Effector memory CD4-positive, alpha-beta T cell (primary cell): ENCODE measurements at places on chromosomes 3 and 15.

DNA sequence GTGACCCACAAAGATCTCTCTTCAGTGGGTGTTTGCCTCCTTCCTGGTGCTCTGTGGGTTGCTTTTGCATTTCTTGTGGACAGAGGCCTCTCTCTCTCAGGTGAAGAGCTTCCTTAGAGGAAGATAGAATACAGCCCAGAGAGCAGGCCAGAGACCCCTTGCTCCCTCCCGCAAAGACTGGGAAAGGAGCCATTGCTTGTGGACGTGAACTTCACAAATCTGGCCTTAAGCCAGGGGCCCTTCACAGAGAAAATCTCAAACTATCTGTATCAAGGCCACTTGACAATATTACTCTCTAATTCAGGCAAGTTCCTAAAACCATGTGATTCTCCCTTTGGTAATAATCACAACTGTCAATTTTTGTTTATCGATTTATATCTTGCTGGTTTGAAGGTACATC is 30.4 kb upstream of the CLK3 start:
- no peak for DNase-seq

GRCh38 chr3:136838641-136839555 is 20.0 kb downstream of the SLC35G2 start:
- DNase-seq, result no peak

- no peak for DNase-seq
These were observed 155.9 kb upstream of the TLE3 start for GRCh38 chr15:70253461-70254156.

GRCh38 chr3:159852266-159852665 is 136.4 kb upstream of the IL12A start:
- DNase-seq, result no peak

DNA sequence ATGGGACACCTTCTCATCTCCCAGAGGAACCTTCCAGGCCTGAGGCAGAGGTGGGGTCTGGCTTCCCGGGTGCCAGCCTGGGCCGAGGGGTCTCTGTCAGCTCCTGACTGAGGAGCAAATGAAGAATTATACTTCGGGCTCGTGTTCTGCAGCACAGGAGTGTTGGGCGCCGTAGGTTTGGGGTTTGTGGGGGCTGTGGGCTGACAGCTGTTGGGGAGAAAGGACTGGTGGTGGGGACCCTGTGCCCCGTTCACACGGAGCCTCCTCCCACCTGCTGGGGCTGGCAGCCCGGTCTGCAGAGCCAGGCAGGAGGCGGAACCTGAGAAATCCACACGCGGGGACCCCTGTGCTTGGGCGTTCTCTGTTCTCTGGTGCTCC is 59.7 kb downstream of the ADAMTS7 start:
- DNase-seq, result no peak

DNA sequence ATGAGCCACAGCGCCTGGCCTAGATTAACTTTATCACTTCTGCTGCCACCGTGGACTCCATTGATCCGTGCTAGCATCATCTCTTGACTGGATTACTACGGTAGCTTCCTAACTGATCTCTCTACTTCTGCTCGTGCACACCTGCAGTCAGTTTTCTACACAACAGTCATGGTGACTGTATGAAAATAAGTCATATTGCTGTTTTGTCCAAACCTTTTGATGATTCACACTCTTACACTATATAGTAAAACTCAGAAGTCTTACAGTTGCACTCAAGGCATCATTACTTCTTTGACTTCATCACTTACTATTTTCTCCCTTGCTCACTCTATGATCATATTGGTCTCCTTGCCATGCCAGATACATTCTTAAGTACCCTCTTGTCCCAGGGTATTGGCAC is 10.1 kb downstream of the PDCD6IP start:
- DNase-seq, result no peak

DNA sequence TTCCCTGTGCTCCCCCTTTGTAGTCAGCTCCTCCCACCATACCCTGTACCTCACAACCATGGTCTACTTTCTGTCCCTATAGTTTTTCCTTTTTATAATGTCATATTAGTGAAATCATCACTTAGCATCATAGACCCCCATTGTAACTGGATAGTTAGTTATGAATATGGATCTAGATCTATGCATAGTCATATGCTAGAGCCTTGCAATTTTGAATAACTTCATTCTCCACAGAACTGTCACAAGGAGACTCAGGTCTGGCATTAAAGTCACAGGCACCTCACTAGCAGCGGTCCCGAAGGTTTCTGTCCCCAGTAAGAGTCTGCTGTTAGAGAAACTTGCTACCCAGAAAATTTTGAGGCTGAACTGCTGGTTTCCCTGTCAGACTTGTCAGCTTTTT is 102.0 kb upstream of the NUDT16 start:
- DNase-seq, result no peak

DNA sequence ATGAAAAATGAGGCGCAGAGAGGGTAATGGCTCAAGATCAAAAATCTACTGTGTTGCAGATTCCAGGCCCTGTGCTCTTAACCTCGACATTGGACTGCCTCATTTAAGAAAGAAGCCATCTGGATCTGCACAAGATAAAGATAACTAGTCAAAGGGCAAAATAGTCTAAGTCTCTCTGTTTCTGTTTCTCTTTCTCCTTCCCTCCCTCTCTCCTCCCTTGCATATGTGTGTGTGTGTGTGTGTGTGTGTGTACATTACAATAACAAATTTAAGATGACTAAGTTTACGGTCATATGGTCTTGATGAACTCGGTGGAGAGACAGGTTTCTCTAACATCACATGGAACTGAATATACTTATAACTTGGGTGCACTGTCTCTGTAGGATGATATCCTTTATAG is 69.2 kb downstream of the MEIS2 start:
- no peak for DNase-seq

DNA sequence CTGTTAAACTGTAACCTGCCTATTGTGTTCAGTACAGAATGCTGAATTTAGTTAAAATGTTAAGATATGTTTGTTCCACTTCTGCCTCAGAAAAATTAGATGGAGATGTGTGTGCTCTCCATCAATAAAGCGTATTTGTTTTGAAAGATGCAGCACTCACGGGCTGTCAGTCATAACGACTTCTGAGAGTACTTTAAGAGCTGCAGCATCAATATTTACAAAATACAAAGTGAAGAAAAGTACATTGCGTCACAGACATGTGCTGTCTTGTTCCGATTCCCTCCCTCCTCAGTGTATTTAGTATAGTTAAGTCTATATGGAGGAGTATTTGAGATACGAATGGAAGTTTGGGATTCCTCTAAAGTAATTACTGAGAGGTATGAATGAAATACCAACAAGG is 166.6 kb downstream of the BBX start:
- DNase-seq, result no peak

- DNase-seq, result no peak
These were observed 25.1 kb downstream of the FSTL1 start for GRCh38 chr3:120425572-120426250.

- DNase-seq, result no peak
These were observed 464 bp upstream of the MRPS25 start for GRCh38 chr3:15065550-15066007.
